ENCODE measurements at places on chromosomes 4 and X.

DNA sequence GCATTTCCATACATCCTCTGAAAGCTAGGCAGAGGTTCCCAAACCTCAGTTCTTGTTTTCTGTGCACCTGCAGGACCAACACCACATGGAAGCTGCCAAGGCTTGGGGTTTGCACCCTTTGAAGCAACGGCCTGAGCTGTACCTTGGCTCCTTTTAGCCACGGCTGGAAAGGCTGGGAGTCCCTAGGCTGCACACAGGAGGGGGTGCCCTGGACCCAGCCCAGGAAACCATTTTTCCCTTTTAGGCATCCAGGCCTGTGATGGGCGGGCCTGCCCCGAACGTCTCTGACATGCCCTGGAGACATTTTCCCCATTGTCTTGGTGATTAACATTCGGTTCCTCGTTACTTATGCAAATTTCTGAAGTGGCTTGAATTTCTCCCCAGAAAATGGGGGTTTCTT is 17.4 kb upstream of the PCSK1N start:
- no peak for DNase-seq

- DNase-seq, result no peak
These were observed 130.2 kb downstream of the ENOX2 start for GRCh38 chrX:130772776-130773143.

GRCh38 chrX:28847423-28847822 is 260.2 kb downstream of the IL1RAPL1 start:
- no peak for DNase-seq

DNA sequence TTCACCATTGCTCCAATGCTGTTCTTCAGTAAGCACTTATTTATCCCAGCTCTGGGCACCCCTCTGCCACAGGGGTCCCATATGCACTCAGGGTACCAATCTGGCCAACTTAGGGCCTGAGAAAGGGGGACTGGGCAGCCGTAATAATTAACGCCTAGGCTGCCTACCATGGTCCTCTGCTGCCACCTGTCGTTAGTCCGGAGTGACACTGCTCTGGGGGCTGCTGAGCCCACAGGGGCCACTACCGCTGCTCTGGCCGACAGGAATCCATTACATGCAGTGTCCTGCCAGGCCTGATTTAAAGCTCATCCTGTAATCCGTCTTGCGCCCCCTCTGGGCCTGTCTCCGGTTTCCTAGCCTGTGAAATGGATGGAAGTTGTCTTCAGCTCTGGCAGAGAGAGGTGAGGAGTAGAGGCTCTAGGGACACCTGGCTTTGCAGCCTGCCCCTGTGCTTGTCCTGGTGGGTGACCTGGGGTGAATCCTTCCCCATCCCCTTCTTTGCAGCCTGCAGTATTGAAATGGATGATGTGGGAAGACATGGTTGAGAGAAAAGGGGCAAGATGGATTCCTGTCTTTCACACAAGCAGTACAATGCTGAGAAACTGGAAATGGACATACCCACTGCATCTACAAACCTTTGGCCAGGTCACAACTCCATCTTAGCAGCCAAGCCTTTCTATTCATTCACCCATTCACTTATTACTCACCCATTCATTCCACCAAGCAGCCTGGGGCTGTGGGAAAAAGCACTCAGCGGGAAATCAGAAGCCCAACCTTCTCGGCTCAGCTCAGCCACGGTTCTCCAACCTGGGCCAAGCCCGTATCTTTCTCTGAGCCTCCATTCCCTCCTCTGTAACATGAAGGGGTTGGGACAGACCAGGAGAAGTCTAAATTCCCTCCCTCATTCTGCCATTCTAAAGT is 116.3 kb upstream of the NALF2 start:
- DNase-seq, result peak; percentile 7

DNA sequence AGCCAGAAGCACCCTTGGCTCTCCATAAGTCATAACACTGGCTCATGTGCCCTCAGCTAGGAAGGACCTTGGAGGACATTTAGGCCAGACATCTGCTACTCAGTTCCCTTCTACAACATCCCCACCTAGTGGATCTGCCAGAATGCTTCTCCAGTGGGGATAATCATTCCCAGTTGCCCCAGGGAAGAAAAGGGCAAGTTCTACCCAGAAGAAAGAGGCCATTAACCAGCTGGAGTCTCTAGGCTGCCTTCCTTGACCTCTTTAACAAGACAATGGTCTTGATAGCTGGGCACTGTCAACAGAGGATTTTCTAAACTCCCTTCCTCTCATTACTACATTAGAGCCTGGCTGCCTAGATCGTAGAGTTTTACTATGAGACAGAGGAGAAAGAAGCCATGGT is 42.0 kb downstream of the LGI2 start:
- no peak for DNase-seq

DNA sequence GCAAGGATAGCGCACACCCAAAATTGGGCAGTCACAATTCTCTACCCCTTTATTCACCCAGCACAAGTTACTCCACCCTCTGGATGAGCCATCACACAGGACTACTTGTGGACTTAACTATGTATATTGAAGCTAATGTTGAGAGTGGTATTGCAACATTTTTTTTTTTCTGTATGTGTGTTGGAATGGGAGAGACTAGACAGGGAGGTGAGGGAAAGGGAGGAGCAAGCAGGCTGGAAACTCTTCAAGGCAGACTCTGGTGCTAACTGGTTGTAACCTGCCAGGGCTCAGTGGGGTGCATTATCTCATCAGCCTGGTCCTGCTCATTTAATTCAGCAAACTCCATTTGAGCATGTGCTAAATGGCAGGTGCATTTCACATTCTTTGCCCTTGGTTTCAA is 18.4 kb upstream of the CWH43 start:
- no peak for DNase-seq

- no peak for DNase-seq
These were observed 123.4 kb downstream of the AMELX start for GRCh38 chrX:11416600-11416999.

- no peak for DNase-seq
These were observed 1435.6 kb downstream of the STIM2 start for GRCh38 chr4:28296239-28296638.

DNA sequence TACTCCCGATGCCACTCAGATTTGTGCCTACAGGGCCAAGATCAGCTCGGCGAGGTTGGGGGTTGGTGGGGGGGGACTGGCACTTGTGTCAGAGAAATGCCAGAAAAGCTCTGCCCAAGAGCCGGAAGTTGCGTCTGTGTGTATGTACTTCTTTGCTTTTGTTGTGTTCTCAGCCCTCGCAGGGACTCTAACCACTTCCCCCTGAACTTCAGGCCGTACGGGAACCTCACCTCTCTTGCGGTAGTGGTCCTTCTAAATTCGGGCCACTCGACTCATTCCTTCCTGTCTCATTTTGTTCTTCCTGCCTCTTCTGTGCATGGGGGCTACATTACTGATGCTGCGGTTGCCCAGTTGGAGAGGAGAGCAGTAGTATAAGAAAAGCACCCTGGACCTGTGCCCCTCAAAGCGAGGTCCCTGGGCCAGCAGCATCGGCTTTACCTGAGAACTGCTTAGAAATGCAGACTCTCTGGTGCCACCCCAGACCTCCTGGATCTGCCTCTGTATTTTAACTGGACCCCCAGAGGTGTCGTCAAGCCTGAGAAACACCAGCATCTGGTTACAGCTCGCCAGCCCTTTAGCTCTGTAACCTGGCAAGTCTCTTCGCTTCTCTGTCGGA is 146.3 kb upstream of the RPS6KA3 start:
- no peak for DNase-seq

DNA sequence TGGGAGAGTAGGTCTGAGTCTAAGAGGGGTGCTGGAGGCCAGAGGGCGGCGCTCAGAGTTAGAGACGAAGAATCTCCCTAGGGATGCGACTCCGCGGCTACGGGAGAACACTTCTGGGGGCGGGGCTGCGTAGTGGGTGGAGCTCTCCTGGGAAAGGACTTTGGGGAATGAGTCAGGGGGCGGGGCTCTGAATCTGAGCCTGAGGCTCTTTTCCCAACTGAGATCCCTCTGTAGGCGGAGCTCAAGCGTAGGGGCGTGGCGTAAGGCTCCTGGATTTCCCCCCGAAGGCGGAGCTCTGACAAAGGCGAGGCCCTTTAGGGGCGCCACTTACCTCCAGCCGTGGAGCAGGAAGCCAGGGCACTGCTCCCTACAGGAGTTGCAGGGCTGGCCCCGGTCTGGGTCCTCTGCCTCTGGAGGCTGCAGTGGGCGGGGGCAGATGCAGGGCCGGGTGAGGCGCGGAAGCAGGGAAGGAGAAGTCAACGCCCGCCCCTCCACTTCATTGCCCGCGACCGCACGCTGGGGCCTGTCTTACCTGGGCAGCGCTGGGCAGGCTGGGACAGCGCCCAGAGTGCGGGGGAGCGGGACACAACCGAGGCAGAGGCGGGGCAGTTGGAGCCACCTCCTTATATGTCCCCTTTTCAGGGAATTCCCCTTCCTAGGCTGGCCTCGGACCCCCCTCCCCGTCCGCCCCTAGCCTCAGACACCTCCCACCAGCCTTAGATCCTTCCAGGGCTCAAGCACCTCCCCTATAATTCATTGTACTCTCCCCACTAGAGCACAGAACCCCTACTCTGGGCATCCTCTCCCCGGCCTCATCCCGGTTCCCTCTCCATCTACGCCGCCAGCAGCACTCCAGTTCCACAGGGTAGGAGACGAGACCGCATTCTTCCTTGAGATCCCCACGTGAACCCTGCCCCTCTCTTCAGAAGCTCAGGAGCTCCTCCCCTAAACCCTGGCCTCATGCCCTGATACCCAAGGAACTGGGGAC is 1.6 kb downstream of the PRICKLE3 start:
- DNase-seq, result no peak

GRCh38 chr4:64334964-64335363 is 74.3 kb downstream of the TECRL start:
- DNase-seq, result no peak

DNA sequence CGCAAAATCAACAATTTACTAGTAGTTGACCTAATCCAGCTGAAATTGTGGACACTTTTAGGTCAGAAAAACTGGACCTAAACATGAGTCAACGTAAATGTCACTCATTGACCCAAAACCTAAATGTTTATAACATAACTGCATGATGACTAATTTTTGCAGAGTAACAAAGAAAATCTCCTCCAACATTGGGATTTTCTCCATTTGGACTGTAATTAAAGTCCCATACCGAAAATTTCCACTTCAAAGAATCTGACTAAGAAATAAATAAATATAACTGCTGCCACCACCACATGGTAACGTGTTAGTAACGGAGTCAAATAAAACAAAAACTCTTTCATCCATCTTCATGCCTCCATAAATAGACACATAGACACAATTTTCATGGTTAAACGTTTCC is 1.9 kb downstream of the ADGRA3 start:
- no peak for DNase-seq

DNA sequence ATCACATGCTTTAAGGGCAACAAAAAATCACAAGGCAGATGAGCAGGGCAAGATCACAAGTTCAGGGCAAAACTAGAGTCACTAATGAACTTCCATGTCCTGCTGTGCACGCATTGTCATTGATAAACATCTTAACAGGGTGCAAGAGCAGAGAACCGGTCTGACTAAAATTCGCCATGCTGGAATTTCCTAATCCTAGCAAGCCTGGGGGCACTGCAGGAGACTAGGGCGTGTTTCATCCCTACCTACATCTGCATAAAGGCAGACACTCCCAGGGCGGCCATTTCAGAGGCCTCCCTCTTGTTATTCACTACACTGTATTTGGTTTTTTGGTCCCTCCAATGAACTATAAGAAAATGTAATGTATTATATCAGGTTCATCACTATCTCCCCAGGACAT is 203.6 kb downstream of the ARHGEF9 start:
- no peak for DNase-seq

DNA sequence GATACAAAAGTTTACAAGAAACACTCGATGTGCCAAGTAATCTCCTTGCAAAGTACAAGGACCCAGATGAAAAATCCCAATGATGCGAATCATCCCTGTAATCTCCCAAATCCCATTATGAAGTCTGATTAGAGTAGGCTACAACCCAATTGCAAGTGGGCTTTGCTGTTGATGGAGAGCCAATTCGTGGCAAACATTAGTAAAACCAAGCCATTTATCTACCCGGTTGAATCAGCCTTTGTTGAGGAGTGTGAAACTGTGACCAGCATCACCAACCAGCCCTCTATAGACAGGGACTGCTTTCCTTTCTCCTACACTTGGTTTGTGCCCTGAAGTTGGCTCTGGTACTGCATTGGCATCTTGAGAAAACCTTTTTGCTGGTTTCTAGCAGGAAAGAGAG is 1.2 kb upstream of the PRPS2 start:
- no peak for DNase-seq

GRCh38 chr4:40205259-40206198 is 8.7 kb downstream of the RHOH start:
- DNase-seq, result no peak

- DNase-seq, result no peak
These were observed 84.0 kb upstream of the JADE1 start for GRCh38 chr4:128725405-128726055.

- DNase-seq, result no peak
These were observed at the start of gene GABRE for GRCh38 chrX:151974336-151975227. GABRE (minus strand) TSS chrX:151974676; CDS start chrX:151974625, 51 bp downstream.

- no peak for DNase-seq
These were observed 48.4 kb downstream of the BCORL1 start for GRCh38 chrX:130030826-130031225.

DNA sequence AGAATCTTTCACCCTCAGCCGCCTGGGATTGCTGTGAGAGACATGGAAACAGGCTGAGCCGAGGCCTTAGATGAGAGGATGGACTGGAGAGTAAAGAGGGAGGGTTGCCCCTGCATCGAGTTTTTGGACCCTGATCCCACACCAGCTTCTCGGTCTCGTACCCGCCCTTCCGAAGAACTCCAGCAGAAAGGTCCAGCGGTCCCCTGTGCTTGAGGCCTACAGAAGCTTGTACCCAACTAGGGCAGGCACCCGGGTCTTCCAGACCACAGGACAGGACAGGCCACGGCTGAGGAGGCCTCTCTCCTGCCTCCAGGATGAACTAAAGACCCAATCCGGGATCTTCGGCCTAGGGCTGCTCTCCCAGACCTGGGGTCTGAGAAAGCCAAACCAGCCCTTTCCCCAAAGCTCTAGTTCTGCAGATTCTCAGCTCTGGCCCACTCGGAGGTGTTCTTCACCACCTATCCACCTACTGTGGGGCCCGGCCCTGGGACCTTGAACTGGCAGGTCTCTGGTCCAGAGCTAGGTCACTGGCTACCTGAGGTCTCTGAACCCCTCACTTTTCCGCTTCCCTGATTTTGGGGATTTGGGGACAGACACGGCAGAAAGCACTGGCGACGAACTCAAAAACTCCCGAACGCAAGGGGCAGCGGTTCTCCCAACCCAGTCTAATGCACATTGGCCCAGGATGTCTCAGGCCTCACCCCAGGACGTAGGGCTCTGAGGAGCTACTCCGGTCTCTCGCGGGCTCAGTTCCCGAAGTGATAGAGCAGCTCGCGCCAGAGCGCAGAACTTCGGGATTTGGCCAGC is 1.1 kb downstream of the NKX3-2 start:
- DNase-seq, result no peak

GRCh38 chr4:43316813-43317212 is 424.3 kb downstream of the GRXCR1 start:
- no peak for DNase-seq
